ENCODE measurements at places on chromosomes 7 and 10.

DNA sequence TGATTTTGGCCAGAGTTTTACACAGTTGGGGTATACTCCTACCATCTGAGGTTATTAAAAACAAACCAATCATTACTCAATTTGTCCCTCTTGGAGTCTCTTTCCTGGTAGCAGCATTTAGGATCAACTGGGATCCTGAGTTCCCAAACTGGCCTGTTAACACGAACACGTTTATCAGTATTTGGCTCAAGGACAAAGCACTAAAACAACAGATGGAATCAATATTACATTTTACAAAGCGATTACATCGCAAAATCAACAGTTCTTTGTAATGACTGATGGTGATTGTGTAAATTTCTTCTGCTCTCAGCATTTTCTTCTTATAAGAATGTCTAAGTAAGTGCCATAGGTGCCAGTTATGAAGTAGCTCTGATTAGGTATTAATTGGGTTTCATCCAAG is 582.9 kb upstream of the ANKRD30A start:
- DNase-seq: no peak

GRCh38 chr10:15300145-15300544 is 70.9 kb downstream of the FAM171A1 start:
- DNase-seq: no peak

GRCh38 chr7:101163279-101164070 is 1.9 kb downstream of the VGF start:
- DNase-seq: peak; percentile 59

DNA sequence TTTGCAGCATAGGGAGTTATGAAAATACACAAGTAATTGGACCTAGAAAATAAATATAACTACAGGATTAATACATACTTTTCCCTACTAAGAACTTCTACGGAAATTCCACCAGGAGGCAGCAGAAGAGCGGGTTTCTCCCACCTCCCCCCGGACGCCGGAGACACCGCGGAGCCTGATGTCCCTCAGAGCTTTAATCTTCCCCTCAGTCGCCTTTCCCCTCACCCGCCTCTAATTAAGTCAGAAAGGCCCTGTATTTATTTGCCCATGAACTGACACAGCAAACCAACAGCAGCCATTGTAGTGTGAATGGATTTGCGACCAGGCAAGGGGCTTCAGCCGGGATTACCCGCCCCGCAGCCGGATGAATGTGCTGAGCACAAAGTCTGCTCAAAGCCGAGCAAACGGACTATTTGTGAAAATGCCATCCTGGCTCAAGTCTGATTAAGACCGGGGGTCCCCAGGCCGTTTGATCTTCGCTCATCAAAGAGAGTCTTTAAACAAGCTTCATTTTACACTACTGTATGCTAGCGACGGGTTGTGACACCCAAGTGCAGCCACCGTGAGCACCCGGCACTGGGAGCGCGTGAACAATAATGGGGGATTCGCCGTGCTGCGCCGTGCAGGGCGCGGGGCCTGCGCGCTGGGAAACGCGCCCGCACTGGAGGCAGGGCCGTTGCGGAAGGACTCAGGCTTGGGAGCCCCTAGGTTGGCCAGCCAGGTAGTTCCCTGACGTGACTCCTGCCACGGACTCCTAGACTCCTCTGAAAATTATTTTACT is 5.6 kb upstream of the DKK1 start:
- peak; percentile 85 for DNase-seq

DNA sequence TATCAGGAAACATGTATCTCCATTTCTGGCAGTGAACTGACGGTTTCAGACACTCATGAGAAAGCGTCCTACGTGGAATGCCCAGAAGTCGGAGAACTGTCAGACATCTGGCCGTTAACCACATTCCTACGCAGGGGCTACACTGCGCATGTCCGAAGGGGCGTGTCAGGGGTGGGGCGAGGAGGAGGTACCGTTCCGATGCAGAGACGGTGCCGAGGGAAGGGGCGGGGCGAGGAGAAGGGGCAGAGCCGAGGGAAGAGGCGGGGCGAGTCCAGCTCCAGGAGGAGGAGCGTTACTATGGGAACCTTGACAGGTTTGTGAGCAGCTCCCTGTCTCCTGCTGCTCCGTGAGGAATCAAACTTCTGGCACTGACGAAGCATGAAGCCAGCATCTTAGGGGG is 366.9 kb upstream of the NUPR2 start:
- DNase-seq: no peak

GRCh38 chr10:24603333-24603732 is 120.4 kb downstream of the ARHGAP21 start:
- DNase-seq: no peak

DNA sequence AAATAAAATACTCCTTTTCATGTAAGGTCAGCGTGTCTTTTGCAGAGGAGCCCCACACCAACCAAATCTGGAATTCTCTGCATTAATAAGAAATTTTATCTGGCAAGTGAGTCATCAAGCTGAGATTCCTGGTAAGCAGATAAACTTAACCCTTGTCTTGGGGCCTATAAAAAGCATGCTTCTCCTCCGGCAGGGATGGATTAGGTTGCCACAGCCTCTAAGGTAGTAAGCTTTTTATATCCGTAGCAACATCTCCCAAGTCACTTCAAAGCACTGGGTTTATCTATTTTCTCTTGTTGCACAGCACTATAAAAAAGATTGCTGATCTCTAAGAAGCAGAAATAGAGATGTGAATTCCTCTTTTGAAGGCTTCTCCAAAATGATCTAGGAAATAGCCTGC is 202.8 kb upstream of the NOBOX start:
- no peak for DNase-seq

- DNase-seq: no peak
Measured at GRCh38 chr10:97563337-97563736, 9.2 kb upstream of the ANKRD2 start.

GRCh38 chr7:89283302-89283701 is 487.8 kb upstream of the TEX47 start:
- DNase-seq: no peak

DNA sequence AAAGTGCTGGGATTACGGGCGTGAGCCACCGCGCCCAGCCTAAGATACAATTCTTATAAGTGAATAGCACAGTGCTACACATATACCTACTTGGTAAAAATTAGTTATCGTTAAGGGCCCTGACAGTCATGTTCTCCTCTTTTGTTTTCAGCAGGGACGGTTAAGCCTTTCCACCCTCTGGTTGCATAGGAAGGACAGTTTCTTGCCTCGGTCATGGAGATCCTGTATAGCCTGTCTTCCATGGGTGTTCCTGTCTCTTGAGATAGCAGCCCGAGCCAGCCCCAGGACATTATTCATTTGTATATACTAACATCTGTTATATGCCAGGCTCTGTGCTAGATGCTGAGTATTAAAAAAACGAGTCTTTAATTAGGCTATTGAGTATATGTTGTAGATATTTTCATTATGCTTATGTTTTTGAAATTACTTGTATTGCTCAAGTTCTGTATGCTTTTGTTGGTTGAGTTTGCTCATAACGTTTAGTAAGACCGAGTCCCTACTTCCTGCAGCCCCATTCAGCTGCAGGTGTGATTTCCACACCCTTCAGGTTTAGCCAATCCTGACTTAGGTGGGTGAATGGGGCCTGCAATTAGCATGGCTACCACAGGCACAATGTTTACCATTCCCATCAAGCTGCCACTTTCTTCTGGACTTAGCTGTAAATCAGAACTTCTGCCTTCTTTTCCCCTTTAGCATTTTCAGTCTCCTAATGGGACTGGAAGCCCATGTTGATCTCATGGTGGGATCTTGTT is 24.8 kb downstream of the CCSER2 start:
- no peak for DNase-seq

- no peak for DNase-seq
Measured at GRCh38 chr10:100642295-100642994, 102.9 kb upstream of the PAX2 start.

GRCh38 chr7:151541709-151542499 is 22.2 kb upstream of the RHEB start:
- no peak for DNase-seq

GRCh38 chr10:59960751-59961150 is 54.4 kb upstream of the CCDC6 start:
- no peak for DNase-seq

- no peak for DNase-seq
Measured at GRCh38 chr7:134154581-134155130, 27.5 kb downstream of the LRGUK start.

- no peak for DNase-seq
Measured at GRCh38 chr10:132309879-132310591, 2.3 kb upstream of the STK32C start.

- no peak for DNase-seq
Measured at GRCh38 chr10:111018021-111018420, 58.8 kb upstream of the ADRA2A start.

DNA sequence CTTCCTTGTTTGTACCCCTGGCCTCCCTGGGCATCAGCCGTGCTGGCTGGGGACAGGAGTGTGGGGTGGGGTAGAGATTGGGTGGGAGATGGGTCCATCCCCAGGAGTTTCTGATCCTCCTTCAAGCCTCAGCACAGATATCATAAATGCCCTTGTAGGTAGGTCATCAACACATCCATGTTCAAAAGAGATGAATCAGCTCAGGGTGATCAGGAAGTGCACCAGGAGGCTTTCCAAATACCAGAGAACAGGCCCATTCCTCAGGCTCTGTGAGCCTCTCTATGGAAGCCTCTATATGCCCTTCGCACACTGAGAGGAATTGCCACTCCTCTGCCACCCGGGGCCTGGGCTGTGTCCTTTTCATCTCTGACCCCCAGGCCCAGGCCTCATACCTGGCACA is 31.9 kb upstream of the ADCYAP1R1 start:
- DNase-seq: no peak

DNA sequence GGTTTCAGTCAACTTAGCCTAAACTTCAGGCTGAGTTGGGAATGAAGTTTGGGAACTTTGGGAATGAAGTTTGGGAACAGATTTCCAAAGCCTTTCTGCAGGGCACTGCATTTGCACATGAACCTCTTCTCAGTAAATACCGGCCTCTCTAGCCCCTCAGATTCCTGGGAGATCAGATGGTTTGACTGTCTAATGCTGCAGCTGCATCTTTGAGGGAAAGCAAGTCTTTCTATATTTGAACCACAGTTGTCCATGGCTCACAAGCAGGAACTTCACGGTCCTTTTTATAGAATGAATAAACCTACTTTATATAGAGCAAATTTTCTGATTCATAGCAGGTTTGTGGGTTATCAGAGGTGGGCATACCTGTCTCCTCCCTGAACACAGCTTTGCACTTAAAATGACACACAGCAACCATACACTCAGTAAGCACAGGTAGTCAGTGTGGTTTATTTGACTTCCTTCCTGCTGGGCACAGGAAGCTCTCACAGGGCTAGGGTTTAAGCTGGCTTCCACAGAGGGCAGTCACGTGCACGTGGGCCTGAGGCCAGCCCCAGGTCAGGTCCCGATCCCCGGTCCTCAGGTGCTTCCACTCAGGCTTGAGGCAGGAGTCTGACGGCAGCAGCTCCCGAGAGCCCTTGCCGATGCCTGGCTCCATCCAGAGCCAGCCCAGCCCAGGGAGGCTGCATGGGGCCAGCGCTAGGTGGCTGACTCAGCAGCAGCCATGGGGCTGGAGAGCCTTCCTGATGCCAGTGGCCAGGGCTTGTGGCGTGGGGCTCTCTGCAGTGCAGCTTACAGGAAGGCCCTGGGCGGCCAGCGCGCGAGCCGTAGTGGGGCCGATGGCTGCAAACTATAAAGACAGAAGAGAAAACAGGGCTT is 12.8 kb upstream of the MMP21 start:
- DNase-seq: no peak

DNA sequence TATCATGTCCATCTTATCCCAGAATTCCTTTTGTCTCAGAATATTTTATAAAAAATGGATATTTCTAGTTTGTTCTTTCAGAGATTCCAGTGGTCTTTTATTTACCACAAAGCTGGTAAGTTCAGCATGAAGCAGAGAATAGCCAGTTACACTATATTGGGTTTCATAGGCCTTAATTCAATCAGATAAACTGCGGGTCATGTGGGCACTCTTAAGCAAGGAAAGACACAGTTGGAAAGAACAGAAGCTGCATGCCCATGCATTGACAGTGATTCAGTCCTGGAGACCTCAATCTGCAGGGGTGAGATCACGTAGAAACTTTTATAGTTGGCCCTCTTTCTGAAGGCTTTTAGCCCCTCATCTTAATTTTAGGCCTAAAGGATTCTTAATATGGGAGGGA is 281.3 kb upstream of the IGFBP3 start:
- DNase-seq: no peak

GRCh38 chr10:83677795-83678194 is 461.5 kb upstream of the GHITM start:
- DNase-seq: no peak

GRCh38 chr7:30713392-30713791 is 31.1 kb upstream of the CRHR2 start:
- DNase-seq: no peak

- DNase-seq: no peak
Measured at GRCh38 chr10:120950051-120950561, 98.9 kb downstream of the WDR11 start.

- no peak for DNase-seq
Measured at GRCh38 chr7:116356979-116357378, 142.6 kb upstream of the CAV2 start.

GRCh38 chr10:99123851-99124250 is 111.8 kb downstream of the HPSE2 start:
- DNase-seq: no peak

- DNase-seq: no peak
Measured at GRCh38 chr7:27423290-27423689, 180.7 kb downstream of the EVX1 start.
